Glutamatergic neuron (in vitro differentiated cells): ENCODE measurements at places on chromosomes 4 and X.

GRCh38 chr4:181219783-181220416 lies 1023.3 kb upstream of the TENM3 start:
- DNase-seq = no peak

GRCh38 chrX:9829308-9830267 lies 43.4 kb downstream of the SHROOM2 start:
- no peak for DNase-seq

DNA sequence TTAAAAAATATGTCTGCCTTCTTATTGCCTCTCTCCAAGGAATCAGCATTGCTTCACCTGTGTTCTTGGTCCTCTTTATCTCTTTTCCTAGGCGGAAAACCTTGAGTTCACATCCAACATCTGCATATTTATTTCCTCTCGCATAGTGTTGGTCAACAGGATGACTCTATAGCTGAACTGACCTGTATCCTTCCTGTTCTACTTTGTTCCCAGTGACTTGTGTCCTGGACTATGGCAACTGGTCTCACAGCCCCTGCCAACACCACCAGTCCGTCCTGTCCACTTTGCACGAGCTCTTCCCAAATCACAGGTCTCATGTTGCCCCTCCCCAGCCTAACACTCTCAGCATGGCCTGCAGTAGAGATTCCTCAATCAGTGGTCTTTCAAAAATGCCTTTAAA lies 2.0 kb downstream of the DIPK2B start:
- no peak for DNase-seq

DNA sequence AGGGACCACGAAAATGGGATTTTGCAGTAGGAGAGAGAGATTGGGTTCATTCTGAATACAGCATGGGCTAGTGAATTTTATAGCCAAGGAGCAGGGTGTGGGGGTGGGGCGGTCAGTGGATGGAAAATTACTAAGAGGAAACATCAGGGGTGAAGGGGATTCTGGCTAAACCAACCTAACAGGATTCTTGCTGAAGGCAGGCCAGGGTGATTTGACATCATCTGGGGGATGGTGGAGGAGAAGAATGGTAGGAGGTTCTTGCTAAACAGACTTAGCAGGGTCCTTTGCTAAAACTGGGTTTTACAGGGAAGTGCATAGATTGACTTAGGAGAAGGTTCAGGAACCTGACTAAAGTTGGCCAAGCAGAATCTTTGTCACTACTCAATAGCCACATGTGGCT lies 91.9 kb downstream of the DNAAF6 start:
- no peak for DNase-seq

DNA sequence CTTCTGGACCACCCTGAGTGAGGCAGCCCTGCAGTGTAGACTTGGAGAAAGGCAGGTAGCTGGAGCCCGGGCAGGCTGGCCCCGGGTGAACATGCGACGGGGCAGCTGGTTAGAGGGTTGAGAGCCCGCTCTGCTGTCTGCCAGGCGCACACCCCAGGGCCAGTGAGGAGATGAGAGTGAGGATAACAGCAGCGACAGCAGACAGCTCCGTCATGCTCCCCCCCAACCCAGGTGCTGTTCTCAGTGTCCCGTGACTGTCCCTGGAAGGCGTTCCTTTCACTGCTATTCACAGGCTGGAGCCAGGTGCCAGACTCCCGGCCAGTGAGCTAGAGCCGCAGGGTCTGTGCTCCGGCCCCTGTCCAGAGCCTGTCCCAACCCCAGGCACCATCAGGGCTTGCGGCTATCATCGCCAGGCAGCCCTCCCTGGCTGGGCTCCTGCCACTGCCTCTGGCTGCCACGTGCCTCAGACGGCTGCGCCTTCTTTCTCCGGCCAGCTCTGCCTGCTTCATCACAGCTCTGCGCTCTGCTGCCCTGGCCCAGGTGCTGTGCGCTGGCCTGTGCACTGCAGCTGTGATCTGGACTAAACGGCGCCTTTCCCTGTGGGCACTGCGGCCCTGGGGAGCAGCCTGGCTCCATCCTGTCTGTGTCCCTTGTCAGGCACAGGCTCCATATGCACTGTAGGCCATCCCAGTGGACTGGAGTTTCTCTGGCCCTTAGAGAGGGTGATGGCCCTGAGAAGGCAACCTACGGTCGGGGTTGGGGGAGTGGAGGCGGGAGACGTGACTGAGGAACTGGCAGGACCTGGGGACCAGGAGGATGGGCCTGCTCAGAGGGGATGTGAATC lies 19.8 kb downstream of the NSG1 start:
- no peak for DNase-seq

GRCh38 chr4:124018383-124019317 lies 622.1 kb downstream of the SPRY1 start:
- DNase-seq = no peak

- no peak for DNase-seq
These were observed 771 bp upstream of the RBPJ start for GRCh38 chr4:26319949-26320537.

DNA sequence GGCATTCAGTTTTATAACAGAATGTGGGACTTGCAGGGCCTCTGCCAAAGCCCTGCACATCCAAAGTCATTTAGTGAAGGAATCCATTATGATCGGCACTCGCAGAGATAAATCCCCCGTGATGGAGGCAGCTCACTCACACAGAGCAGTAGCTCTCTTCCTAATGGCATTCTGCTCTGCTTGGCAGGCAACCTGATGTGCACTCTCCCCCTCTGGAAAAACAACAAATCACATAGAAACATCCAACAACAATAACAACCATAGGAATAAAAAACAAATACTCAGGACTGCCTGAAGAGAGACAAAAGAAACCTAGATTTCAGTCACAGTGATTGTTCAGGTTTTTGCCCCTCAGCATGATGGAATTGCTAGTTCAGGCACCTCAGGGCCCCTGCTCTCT lies 59.7 kb downstream of the NAA11 start:
- DNase-seq = no peak

DNA sequence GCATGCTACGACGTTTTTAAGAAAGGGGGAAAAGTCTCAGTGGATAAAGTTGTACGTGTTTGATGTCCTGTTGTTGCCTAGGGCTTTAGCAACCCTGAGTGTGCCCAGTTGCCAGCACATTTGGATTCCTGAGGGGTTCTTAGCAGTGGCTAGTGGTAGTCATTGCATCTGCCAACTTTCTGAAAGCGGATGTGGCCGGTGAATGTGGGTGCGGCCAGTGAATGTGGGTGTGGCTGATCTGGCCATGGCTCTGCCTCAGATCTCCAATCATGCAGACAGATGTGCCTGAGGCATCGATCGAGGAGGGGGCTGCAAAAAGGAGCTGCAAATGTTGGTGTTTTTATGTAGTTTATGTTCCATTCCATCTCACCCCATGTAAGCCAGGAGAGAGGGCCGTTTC lies 41.5 kb upstream of the FAT1 start:
- DNase-seq = no peak

DNA sequence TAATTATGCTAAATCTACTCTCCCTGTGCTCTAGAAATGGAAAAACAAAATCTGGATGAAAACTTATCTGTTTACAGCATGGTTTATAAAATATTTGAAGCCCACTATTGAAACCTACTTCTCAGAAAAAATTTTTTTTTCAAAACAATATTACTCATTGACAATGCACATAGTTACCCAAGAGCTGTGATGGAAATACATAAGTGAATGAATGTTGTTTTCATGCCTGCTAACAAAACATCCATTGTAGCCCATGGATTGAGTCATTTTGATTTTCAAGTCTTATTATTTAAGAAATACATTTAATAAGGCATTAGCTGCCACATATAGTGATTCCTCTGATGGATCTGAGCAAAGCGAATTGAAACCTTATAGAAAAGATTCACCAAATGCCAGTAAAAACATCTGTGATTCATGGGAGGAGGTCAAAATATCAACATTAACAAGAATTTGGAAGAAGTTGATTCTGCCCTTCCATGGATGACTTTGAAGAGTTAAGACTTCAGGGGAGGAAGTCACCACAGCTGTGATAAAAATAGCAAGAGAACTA lies 144.7 kb upstream of the HHIP start:
- no peak for DNase-seq

- no peak for DNase-seq
These were observed 286.1 kb downstream of the INPP4B start for GRCh38 chr4:142559986-142560385.

DNA sequence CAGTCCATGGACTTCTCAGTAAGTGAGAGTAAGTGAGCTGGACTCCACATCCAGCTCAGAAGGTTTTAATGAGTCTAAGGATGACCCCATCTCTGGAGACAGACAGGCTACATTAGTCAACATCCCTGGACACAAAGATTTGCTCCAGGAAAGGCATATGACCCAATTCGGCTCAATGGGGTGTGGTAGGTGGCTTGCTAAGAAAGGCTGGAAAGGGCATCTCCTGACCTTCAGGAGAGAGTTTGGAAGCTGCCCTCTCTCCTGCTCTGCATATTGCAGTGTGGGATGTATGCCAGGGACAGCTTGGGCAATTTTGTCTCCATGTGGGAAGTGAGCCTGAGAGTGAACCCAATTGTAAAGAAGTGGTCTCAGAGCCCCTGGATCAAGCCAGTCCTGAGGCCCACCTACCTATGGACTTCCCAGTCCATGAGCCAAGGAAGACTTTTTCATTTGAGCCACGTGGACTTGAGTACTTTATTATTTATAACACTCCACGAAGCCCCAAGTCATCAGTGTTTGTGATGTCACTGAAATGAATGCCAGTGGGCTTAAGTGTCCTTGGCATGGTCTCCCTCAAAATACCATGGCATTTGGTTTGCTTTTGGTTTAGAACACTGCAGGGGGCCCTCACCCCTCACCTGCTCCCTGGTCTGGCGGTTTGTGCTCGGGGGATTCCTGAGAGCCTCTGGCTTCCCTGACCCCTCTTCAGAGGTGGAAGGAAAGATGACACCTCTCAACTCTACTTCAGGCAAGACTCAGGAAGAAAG lies 10.4 kb upstream of the ABLIM2 start:
- DNase-seq = no peak

DNA sequence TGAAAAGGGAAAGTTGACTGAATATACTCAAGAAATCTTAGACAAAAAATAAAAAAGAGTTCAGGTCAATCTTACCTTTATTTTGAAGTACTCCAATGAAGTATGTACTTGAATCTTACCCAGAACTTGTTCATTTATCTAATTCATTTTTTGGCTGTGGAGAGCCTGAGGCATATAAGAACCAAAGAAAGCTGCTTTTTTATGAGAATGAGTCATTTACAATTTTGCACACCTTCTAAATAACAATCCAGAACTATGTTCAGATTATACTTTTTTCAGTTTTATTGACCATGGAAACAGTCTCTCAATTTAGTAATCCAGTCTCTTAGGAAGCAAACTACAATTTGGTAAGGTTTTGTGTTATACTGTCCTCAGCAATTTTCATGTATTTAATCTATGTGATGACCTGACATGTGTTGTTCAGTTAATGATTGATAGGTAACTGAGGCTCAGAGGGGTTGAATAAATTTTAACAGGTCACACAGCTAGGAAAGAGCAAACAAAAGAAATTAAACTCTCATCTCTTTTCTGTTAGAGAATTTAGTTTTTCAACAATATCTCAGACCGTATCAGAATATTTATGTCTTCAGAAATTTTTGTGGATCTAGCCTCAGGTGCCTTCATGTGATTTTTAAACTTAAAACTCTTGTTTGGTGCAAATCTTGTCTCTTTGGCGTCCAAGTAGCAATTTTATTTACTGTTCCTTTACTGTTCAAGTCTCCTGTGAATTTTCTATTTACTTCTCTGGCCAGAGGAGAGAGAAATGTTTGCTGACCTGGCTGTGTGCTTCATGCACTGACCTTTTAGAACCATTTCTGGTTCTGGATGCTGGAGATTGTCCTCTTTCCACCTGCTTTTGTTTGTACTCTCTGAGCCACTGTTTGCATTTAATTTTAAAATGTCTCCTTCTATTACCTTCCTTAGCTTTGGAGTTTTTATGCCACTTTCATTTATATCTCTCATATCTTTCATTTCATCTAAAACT lies 1453.4 kb downstream of the STIM2 start:
- no peak for DNase-seq

- no peak for DNase-seq
These were observed 82.4 kb downstream of the DLG3 start for GRCh38 chrX:70527053-70527452.

GRCh38 chr4:25536564-25537320 lies 118.9 kb upstream of the SLC34A2 start:
- no peak for DNase-seq

GRCh38 chr4:176277162-176277904 lies 8.3 kb upstream of the ASB5 start:
- peak; percentile 69 for DNase-seq

- DNase-seq = no peak
These were observed 114.2 kb upstream of the GRXCR1 start for GRCh38 chr4:42778349-42778748.

DNA sequence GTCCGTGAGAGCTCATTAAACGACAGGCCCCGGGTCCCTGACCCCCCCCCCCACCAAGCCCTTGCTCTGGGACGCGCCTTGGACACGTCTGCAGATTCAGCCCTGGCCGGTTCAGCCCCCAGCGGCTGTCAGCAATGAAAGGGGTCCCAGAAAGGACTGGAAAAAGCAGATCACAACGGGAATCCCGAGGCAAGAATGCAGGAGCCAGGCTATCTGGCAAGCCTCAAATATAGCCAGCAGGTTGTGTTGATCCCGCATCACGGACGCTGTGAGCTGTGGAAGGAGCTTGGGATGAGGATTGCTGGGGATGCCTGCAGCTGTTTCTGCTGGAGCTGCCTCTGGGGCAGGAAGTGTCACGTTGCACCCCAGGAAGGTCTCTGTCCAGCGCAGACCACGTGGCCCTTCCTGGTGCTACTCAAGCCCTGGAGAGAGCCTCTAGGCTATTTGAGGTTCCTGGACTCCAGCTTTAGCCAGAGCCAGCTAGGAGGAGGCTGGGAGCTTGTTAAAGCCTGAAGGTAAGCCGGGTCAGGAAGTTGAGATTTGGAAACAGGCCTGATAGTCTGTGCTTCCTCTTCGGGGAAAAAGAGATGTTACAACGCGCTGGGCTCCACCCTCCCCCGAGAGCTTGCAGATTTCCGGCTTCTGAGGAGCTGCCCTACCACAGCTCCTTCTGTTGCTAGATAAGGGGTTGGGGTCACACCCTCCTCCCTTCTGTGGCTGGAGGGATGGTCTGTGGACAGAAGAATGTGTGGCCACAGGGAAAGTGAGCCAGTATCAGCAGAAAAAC lies 19.3 kb upstream of the CSF2RA start:
- peak; percentile 38 for DNase-seq

DNA sequence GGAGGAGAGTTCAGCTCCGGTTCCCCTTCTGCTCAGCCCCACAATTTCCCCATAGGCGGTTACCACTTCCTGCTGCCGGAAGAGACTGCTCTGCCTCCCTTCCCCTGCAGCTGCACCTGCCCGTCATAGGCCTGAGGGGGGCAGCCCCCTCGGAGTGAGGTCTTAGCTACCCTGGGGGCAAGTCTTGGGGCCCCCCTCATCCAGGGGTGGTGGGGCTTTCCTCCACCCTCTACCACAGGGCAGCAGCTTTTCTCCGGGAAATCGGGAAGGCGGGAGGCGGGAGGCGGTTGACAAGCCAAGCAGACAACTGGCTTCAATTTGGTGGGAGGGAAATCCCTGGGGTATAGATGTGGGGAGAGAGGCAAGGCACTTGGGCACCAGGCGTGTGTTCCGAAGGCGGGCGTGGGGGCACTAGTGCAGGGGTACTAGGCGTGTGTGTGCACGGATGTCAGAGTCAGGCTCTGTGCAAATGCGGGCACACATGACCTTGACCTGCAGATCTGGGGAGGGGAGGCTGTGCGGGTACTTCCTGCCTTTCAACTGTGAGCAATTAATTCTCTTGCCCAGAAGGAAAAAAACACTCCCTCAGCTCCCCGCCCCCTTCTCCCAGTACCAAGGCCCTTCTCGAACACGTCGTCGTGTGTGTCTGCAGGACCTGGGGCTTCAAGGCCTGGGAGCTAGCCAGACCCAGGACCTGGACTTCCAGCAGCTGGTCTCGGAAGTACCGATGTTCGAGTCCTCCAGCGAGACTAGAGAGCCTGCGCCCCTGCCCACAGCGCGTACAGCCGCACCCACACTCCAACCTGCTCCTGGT lies 1.0 kb upstream of the ARHGAP4 start:
- no peak for DNase-seq
